T-helper 17 cell (primary cell): ENCODE measurements at places on chromosomes 5 and 9.
A peak's percentile ranks its signal among the peaks of the same experiment; 100 is the strongest.

DNA sequence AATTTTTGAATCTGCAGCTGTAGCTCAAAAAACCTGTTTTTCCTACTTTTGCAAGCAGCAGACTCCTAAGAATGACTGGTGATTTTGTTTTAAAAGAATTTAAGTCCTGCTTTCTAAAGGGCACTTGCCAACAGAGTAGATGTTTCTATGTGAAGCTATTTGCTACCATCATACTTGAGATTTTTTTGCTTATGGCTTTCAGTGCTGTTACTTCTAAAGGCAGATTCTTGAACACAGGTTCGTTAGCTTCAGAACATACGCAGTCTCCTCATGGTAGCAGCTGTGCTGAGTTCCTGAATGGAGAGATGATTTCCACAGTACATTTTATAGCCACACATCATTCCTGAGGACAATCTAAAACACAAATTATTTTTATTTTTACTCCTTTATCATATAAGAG is 24.4 kb upstream of the ELL2 start:
- DNase-seq = no peak
- no peaks in the 10 kb centered on the region for H3K36me3 ChIP-seq
- H3K4me1 ChIP-seq = no peaks in the 10 kb centered on the region
- H3K27me3 ChIP-seq = no peaks in the 10 kb centered on the region
- H3K27ac ChIP-seq = no peak overlapping the region
- H3K4me3 ChIP-seq = no peak overlapping the region

GRCh38 chr5:76419597-76420298 is 16.7 kb downstream of the IQGAP2 start:
- H3K27me3 ChIP-seq = no peaks in the 10 kb centered on the region
- DNase-seq = no peak
- H3K27ac ChIP-seq = peak overlapping the region; percentile 62
- peaks cover 45% of the 10 kb centered on the region for H3K4me1 ChIP-seq

DNA sequence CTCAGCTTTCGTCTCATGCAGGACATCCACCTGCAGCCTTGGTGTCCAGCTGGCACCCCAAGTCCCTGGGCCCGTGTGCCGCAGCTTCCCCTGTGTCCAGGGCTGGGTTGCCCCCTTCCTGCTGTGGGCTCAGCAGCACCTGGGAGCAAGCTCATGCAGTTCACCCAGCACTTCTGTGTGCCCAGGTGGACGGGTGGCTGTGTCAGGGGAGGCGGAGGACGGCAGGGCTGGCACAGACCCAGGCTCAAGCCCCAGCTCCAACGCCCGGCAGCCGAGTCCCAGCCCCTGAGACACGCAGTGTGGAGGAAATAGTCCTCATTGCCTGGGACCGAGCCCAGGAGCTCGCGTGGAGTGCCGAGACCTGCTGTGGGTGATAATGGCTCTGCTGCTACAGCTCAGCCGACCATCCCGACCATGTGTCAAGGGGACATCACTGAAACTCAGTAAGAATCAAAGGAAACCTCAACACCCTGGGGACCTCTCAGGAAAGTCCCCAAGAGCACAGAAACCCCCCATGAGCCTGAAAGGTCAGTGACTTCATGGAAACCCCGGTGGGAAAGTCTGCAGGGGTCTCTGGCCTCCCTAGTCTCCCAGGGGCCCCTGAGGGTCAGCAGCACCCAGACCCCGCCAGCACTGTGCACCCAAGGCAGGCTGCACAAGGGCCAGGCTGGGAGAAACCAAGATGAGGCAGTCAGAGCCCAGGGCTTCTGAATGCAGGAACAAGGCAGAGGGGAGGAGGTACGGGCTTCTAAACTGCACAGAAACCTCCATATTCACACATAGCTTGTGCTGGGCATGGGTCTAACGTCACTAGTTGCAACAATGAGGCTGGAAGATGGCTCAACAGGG is 38.8 kb downstream of the LPCAT1 start:
- H3K4me1 ChIP-seq = peaks cover 17% of the 10 kb centered on the region
- no peaks in the 10 kb centered on the region for H3K36me3 ChIP-seq
- DNase-seq = no peak
- H3K27ac ChIP-seq = peak overlapping the region; percentile 53
- H3K27me3 ChIP-seq = no peaks in the 10 kb centered on the region
- H3K4me3 ChIP-seq = no peak overlapping the region

DNA sequence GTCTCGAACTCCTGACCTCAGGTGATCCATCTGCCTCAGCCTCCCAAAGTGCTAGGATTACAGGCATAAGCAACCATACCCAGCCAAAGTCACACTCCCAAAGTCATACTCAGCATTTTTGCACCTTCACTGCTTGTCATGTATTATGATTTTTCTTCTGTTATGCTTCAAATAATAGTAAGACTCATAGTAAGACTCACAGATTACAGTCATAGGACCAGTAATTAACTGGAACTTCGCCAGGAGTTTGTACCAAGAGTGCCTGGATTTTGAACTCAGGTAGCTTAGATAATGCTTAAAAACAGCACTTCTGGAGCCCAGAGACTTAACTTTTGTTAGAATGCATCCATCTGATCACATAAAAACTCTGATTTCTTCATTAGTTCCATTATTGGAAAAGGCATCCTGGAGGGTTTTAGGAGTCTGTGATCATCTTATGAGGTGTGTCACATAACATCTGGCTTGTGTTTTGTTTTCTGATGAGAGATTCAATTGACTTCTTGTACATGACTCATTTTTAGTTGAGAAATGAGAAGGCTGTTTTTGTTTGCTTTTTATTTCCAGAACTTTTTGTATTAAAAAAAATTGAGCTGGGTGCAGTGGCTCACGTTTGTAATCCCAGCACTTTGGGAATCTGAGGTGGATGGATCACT is 131.5 kb downstream of the ADAMTS19 start:
- no peaks in the 10 kb centered on the region for H3K36me3 ChIP-seq
- no peaks in the 10 kb centered on the region for H3K27me3 ChIP-seq
- H3K27ac ChIP-seq = no peak overlapping the region
- H3K4me3 ChIP-seq = no peak overlapping the region
- no peak for DNase-seq

- no peak overlapping the region for H3K4me3 ChIP-seq
- no peaks in the 10 kb centered on the region for H3K36me3 ChIP-seq
- no peak overlapping the region for H3K27ac ChIP-seq
- H3K27me3 ChIP-seq = peaks cover 14% of the 10 kb centered on the region
- H3K4me1 ChIP-seq = no peaks in the 10 kb centered on the region
- no peak for DNase-seq
Measured at GRCh38 chr5:179313849-179314521, 31.3 kb downstream of the ADAMTS2 start.

DNA sequence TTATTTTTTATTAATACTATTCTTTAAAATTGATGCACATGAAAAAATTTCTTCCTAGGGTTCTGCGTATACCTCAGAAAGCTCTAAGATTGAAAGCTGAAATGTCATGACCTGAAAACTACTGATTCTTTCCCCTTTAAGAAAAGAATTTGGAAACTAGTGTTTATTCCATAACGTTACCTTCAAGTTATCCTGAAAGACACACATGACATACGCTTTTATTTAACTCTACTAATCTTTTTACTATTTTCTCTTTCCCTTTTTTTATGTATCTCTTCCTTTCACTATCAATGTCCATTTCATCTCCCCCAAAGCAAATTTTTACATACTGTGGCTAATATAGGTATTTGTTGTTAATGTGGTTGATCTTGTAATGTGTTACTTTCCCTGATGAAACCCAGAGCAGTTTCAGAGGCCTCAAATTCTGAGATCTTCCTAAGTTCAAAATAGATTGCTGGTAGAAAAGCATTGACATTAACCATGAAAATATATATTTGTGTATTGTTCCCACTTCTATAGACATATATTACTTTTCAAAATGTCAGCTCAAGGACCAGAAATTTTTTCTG is 7.4 kb downstream of the NIPBL start:
- H3K4me1 ChIP-seq = peaks cover 52% of the 10 kb centered on the region
- peaks cover 6% of the 10 kb centered on the region for H3K36me3 ChIP-seq
- no peaks in the 10 kb centered on the region for H3K27me3 ChIP-seq
- peak overlapping the region; percentile 72 for H3K27ac ChIP-seq
- no peak for DNase-seq

DNA sequence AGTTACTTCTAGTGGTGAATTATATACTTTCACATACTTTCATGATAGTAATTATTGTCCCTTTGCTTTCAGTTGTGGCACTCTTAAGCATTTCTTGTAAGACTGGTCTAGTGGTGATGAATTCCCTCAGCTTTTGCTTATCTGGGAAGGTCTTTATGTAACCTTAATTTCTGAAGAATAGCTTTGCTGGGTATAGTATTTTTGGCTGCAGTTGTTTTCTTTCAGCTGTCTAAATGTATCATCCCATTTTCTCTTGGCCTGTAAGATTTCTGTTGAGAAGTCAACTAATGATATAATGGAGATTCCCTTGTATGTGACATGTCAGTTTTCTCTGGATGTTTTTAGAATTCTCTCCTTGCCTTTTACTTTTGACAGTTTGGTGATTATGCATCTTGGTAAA is 41.0 kb downstream of the TMEM38B start:
- no peak overlapping the region for H3K27ac ChIP-seq
- H3K4me1 ChIP-seq = no peaks in the 10 kb centered on the region
- no peaks in the 10 kb centered on the region for H3K27me3 ChIP-seq

DNA sequence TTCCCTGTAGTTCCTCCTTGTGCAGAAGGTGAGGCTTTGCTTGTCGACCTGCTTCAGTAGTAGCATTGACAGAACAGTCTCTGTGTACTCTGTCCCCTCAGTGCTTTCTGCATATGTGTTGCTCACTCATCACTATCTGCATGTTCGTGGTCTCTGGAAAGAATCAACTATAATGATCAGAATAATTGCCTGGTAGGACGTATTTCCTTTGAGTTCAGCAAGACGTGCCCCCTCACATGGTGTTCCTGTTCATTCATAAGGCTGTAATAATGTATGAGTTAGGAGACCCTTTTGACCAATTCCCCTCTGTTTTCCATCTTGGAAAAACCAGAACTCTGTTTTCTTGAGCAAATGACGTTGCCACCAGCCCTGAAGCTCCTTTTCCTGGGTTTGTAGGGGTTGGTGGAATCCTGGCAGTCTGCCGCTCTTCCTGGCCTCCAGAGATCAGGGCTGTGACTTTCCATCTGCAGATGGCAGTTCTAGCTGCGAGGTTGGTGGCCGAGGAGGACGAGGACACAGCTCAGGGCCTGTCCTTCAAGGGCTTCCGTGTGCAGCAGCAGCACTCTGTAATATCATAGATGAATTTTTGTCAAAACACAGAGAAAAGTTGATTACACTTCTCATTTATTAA is 61.9 kb downstream of the EXOSC2 start:
- no peaks in the 10 kb centered on the region for H3K27me3 ChIP-seq
- H3K4me3 ChIP-seq = no peak overlapping the region
- H3K27ac ChIP-seq = no peak overlapping the region
- peaks cover 22% of the 10 kb centered on the region for H3K4me1 ChIP-seq
- no peak for DNase-seq

GRCh38 chr9:108156270-108156998 is 666.9 kb upstream of the KLF4 start:
- no peak for DNase-seq
- H3K4me3 ChIP-seq = no peak overlapping the region
- H3K36me3 ChIP-seq = no peaks in the 10 kb centered on the region
- no peaks in the 10 kb centered on the region for H3K4me1 ChIP-seq

DNA sequence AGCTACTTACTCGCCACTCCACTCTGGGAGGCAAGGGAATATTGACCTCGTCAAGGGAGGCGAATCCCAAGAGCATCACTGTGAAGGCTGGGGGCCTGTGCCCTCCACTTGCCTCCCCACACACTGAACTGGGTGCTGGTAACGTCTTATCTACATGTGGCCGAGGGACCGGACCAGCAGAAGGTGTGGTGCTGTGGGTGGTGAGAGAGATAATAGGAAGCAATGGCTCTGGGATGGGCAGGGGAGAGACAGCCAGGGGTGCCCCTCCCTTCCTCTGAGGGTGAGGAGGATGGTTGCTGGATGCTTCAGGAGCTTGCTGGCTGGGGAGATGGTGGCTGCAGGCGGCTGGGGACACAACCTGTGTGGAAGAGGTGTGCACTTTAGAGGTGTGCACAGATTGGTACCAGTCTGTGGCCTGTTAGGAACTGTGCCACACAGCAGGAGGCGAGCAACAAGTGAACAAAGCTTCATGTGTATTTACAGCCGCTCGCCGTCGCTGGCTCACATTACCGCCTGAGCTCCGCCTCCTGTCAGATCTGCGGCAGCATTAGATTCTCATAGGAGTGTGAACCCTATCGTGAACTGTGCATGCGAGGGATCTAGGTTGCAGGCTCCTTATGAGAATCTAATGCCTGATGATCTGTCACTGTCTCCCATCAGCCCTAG is 100.3 kb downstream of the ENTREP1 start:
- peaks cover 20% of the 10 kb centered on the region for H3K27me3 ChIP-seq
- peaks cover 4% of the 10 kb centered on the region for H3K36me3 ChIP-seq
- H3K27ac ChIP-seq = peak overlapping the region; percentile 68

DNA sequence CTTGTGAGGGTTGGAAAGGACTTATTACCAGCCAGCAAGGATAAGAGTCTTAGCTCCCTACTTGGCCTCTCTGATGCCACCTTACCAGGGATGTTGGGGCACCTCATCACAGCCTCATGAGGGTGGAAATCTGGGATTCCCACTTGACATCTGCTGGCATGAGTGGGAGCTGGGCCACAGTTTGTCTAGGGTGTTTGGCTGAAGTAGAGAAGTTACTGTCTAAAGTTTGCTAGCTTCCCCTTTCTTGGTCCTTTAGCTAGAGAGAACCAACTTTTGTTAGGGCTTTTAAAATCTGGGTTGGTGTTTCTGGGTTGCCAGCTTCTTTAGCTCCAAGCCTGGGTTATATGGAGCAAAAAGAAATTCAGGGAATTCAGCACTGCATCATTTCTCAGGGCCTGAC is 57.5 kb upstream of the GNA14 start:
- H3K4me1 ChIP-seq = no peaks in the 10 kb centered on the region
- H3K36me3 ChIP-seq = no peaks in the 10 kb centered on the region
- no peak overlapping the region for H3K4me3 ChIP-seq
- H3K27ac ChIP-seq = no peak overlapping the region
